ENCODE measurements at places on chromosomes 5 and 9.

DNA sequence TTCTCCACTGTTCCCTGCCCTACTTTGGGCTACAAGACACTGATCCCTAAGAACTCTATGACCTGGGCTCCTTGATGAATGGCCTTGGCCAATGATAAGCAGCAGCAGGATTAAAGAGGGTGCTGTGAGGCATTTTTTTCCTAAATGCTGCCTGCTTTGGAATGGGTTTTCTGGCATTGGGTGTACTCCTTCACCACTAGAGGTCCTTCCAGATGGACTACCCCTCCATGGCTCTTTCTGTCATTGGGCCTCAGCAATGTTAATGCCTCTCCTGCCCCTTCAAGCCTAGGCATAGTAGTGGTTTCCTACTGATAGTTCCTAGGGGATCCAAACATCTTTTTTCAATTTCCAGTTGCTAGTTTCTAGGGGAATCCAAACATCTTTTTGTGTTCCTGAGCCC, 319.3 kb upstream of the RPS23 start:
- no peak for DNase-seq

GRCh38 chr5:154117930-154118329, 72.6 kb upstream of the GALNT10 start:
- no peak for DNase-seq

DNA sequence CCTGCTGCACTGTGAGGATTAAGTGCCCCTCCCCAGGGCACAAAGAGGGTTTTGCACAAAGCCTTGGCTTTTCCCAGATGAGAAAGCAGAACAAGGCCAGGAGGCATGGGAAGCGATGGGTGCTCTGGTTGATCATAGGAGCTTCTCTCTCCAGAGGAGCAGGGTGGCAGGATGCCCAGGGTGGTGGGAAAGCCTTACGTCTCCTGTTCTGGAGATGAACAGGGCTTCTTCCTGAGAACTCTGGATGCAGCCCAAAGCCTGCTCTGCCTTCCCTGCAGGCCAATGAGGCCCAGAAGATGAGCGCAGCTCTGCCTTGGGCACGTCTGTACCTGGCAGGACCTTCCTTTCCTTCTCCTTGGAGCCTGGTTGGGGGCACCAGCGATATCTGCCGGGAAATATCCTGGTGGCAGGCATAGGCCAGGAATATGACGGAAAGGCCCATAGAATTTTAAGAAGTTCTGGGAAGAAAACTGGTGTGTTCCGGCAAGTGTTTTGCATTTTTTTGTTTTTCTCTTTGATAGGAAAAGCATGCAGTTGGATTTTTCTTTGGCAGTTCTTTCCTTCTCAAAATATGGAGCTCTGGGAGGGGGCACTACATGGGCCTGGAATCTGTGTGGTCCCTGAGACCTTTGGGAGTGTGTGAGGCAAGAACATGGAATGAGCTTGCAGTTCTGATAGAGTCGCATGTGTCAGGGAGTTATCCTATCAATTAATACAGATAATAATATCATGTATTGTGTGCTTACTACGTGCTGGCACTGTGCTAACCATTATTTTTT, 253.2 kb upstream of the KLF4 start:
- no peak for DNase-seq

DNA sequence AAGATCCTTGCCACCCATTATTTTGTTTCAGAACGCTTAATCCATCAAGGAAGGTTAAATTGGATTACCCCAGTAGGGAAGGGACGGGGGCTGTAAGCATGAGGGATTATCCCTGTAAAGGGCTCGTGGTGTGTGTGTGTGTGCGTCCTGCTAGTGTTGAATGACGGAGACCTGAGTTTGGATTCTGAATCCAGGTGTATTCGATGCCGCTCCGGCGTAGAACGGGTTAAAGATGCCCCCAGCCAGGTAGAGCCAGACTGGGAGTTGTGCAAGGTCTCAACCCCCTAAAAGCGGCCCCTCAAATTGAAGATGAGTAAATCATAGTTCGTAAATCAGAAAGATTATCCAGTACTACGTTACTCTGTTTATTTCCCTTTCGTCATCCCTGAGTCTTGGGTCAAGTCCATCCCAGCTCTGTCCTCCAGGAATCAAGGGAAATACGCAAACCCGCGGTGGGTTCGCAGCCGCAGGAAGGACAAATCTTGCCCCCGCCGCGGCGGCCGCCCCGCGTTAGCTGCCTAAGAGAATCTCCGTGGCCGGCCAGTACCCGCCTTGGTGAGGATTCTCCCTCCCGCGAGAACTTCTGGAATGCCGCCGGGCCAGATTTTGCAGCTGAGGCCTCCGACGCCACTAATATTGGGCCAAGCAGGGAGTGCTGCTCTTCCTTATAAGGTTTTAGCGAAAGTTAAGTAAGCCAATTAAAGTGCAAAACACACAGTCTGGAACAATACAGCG, 586 bp upstream of the MTAP start:
- peak; percentile 51 for DNase-seq

DNA sequence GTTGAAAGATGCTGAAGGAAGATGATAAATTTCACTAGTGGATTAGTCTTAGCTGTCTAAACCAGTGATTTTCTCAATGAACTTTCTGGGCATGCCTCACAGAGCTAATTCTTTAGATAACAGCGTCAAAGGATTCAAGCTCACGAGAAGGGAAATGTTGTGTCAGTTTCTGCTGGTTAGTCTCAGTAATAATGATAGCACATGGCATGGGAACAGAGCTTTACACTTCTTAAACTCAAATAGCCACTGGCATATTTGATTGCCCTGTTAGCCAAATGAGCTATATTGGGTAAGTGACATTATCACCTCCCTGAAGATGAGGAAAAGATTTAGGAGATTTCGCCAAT, 139.3 kb upstream of the NR3C1 start:
- DNase-seq, result no peak

- DNase-seq, result no peak
Observed at GRCh38 chr5:54845567-54845941, 139.8 kb downstream of the ESM1 start.

DNA sequence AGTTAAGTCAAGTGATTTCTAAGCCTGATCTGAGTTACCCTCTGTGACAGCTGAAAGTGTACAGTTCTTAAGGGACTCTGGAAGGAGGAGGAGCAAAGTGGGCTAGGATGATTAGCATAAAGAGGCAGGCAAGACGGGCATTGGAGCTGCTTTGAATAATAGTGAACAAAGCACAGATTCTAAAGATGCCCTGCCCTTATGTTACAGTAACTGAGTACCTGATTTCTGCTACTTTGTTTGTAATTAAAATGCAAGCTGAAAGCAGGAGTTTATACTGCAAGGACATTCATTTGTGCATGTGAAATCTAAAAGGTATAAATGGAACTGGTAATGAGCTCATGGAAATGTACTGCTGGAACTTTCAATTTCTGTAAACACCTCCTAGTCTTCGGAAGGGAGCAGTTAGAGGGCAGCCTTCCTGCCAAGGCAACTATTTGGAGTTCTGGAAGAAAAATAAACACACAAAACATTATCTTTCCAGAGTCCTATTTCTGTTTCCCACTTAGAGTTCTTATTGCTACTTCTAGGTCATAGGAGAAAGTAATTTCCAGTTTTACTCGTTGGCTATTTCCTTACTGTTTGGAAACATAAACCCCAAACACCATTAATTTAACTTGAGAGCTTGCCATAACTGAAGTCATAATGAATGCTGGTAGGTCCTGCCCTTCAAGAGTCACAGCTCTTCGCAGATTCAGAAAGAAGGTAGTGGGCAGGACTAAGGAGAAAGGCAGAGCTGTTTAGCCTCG, at the start of gene RANBP3L:
TSS of gene RANBP3L (minus strand) at position 45 of the 746 bp plus-strand sequence. CDS start 486 bp downstream, outside the sequence.
- DNase-seq, result no peak

GRCh38 chr5:16936150-16936988, at the start of gene MYO10:
MYO10 (minus strand) TSS chr5:16936288; CDS start chr5:16935808, 480 bp downstream.
- DNase-seq, result peak; percentile 77

DNA sequence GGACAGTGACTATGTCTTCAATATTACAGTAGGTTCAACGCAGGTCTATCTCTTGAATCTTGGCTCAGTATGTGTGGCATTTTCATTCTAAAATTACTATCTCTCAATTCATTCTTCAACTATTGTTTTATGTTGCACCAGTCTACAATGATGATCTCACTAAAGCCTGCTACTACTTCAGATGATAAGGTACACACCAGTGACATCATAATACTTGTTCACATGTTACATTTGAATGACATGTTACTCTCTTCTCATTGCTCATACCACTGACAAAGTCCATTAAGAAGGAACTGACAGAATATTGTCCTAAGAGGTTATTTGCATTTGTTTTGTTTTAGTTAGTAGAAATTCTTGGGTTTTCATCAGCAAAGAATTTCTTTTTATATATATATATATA, 165.2 kb upstream of the ST8SIA4 start:
- DNase-seq, result no peak

GRCh38 chr5:98969400-98969799, 40.6 kb upstream of the CHD1 start:
- no peak for DNase-seq

- DNase-seq, result peak; percentile 15
Observed at GRCh38 chr5:180648658-180649296, 623 bp downstream of the FLT4 start.

GRCh38 chr9:111438541-111439235, 45.5 kb downstream of the ECPAS start:
- DNase-seq, result no peak

DNA sequence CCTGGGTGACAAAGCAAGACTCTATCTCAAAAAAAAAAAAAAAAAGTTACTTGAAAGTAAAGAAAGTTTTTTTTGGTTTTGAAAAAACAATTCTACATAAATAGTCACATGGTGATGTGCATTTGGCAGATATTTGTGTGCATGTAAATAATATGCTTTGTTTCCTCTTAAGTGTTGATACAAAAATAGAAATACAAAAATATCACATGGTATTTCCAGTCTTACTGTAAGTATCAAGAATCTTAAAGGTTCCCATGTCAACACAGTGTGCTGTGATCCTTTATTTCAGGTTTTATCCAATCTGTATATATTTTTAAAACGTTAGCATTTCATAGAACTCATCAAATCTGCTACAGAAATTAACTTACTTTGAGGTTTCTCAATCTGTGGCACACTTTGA, 521.9 kb downstream of the TLE4 start:
- no peak for DNase-seq

DNA sequence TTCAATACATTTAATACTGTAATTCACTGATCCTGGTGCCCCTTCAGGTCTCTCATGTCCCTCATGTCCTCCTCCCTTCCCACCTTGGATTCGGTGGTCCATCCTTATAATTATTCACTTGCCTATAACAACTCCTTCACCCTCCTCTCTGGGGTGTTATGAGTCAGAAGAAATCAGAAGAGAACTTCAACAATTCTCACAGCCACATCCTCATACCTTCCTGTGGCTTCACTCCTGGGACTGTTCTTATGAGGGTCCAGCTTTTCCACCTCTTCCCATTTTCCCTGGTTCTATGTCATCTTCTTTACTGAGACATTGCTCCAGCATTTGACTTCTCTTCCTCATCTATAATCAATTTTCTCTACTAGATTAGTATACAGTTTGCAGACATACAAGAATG, 406.1 kb downstream of the NR2F1-AS1 start:
- no peak for DNase-seq

DNA sequence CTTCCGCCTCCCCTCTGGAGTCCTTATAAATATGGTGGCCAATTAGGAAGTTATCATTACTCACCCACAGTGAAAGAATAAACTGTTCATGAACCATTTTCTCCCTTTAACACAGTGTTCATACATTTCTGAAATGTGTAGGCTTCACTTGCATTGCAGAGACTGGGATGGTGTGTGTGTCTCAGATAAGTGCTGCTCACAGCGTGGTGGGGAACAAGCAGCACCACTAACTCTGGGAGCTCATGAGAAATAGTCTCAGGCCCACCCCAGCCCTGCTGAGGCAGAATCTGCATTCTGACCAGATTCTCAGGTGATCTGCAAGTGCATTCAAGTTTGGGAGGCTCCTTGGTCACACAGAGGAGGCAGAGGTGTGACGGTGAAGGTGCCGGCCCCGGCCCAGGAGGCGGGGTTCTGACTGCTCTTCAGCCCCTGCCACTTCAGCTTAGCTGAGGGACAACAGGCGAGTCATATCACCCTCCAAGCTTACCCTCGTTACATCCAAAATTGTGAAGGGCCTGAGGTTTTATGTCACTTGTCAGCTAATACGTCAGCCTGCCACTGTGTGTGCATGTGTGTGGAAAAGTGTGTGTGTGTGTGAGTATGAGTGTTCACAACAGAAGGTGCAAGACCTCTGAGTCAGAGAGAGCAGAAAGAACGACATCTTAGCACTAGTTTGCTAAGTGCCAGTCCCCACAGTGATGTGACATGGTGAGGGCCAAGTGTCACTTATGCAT, 34.7 kb downstream of the DAP start:
- no peak for DNase-seq

DNA sequence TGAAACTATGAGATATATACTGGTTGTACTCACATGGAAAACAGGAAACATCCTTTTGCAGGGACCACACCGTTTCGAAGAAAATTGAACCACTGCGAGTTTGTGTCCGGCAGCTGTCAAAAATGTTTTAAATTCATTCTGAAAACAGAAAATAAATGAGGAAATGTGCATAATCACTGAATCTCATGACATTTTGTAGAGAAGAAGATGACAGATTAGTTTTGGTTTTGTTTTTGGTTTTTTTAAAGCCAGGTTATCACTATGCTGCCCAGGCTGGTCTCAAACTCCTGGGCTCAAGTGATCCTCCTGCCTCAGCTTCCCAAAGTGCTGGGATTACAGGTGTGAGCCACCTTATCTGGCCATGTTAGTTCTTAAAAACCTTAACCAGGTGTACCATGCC, 3.5 kb downstream of the TXNDC8 start:
- DNase-seq, result no peak

GRCh38 chr9:73009649-73010288, 56.9 kb upstream of the ALDH1A1 start:
- no peak for DNase-seq

DNA sequence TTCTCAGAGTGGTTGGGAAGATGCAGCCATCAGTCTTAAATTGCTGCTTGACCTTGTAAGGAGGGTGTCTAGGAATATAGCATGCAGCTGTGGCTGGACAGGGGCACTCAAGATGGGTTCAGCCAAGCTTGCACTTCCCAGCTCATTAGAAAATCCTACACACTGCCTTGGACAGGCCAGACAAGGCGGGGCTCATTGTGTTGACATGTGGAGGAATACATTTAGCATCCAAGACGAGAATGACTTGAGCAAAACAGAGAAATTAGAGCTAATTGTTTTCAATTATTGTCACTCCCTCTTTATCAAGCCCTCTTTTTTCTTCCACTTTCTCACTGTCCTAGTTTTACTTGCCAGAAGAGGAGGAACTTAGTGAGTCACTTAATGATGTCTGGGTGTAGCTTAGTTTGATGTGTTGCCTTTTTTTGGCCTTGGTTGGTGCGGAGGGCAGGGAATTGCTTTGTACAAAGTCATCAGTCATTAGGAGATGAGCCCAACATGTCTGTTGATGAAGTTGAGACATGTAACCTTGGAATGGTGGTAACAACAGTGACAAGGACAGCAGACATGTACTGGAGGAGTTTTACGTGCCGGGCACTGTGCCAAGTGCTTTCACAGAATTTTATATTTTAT, 1219.3 kb upstream of the WWC1 start:
- DNase-seq, result no peak

All from NCI-H1930 (cell line).